Motor neuron (in vitro differentiated cells): ENCODE measurements at places on chromosomes 1 and 21. TPM values are rescaled to one million over a fixed set of nuclear protein-coding genes. Genes with fewer than 3 reads are reported as not detected.

Gene ADAMTS1
- 5.1 and 10.2 TPM in 2 replicates for total RNA-seq

Gene MNDA
- total RNA-seq: not detected in 2 replicates

Gene TDRD5
- not detected in 2 replicates for total RNA-seq

Gene OR2T1
- 0.17 and 0.23 TPM in 2 replicates for total RNA-seq

Gene TFF3
- total RNA-seq: 0.11 TPM in 1 of 2 replicates, not detected in the other

Gene SOD1
- 215 and 221 TPM in 2 replicates for total RNA-seq

Gene RPE65
- not detected in 2 replicates for total RNA-seq

Gene C1orf141
- 0.14 TPM in 1 of 2 replicates, not detected in the other for total RNA-seq

Gene CLEC20A
- total RNA-seq: 0.31 TPM in 1 of 2 replicates, not detected in the other
